Skin of body (tissue), 3 donors: ENCODE measurements at places on chromosomes 4 and X.
A peak's percentile ranks its signal among the peaks of the same experiment; 100 is the strongest.

DNA sequence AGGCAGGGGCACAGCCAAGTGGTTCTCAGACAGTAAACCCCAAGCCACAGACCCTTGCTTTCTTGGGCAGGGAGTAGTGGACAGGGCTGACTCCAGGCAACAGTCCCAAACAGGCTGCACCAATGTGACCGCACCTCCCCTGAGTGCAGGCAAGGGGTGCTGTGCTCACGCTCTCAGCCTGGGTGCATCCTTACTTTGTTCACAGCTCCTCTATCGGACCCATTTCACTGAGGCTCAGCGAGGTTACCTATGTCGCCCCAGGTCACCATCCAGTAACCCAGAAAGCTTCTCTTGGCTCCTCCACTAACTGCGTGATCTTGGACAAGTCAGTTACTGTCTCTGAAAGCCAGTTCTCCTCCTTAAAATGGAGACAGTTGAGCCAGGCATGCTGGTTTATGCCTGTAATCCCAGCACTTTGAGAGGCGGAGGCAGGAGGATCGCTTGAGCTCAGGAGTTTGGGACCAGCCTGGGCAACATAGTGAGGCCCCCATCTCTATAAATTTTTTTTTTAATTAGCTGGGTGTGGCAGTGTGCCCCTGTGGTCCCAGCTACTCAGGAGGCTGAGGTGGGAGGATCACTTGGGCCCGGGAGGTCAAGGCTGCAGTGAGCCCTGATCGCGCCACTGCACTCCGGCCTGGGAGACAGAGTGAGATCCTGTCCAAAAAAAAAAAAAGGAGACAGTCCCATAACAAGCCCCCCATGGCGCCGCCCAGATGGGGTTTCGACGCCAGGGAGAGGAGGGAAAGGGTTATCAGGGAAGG lies 823 bp upstream of the MAN2B2 start:
- no peak for DNase-seq

DNA sequence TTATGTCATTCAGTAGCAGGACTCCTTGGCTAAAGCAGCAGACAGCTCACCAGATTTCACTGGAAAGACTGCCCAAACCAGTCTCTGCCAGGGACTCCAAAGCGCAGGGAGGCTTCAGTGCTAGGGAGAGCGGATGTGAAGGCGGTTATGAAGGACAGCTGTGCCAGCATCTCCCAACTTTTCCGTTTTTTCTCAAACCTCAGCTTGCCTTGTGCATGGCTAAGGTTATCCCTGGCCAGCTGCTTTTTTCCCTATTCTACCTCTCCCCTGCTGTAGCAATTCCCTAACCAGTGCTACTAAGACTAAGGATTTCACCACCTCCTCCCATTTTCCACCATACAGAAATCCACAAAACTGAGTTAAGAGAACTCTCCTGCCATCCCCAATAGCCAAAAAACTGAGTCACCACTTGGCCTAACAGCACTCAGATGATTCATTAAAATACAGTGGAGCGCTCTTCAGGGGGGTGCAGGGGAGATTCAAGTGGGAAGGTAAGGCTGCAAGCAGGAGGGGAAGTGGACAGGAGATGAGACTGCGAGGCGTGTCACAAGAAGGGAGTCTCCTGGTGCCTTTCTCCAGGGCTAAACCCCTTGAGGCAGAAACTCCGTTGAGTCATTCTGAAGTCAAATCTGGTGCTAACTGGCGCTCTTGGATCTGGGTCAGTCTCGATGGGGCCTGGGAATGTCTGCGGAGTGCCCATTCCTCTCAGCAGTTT lies 90.7 kb downstream of the PALLD start:
- DNase-seq: peak; percentile 18

- DNase-seq: no peak
These were observed 113.2 kb upstream of the SPRY1 start for GRCh38 chr4:123283371-123283895.

GRCh38 chr4:168931215-168931650 lies 78.8 kb downstream of the CBR4 start:
- no peak for DNase-seq

DNA sequence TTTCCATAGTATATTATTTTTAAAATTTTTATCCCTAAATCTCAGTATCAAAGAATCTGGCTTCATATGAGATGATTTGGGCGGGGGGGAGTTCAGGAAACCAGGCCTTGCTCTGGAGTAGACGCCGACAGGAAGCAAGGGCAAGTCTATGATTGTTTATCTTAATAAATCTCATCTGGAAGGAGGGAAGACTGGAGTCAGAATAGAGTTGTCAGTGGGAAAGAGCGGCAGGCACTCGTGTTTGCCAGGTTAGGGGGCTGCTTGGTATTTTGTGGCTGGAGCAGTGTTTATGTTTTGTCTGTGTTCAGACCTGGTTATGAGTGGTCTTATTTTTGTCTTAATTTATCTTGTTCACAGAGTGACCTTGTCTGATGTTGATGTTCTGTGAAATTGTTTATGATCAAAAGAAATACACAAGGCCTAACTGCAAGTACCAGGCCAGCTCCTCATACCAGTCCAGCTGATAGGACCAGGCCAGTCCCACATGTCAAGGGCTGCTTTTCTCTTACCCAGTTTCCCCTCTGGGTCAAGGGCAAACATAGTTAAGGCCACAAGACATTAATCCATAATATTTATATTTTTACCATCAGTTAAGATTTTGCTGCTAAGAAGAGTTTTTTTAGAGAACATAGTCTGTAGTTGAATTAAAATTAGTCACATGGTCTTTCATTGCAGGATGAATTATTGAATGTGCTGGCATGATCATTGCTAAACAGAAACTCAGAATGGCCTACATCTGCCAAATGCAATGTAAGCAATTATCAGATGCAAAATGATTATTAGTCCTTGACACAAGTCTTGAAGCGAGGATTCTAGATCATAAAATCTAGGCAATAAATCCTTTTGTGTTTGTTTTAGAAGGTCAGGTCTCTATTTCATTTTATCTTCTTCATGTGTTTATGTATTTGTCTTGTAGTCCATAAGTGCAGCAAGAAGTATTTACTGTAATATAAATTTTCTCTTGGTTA lies 176.5 kb downstream of the GASK1B start:
- DNase-seq: peak; percentile 57

- peak; percentile 33 for DNase-seq
These were observed 575.9 kb downstream of the MID1IP1 start for GRCh38 chrX:39377157-39377556.

- DNase-seq: no peak
These were observed 131.2 kb upstream of the SMARCAD1 start for GRCh38 chr4:94076498-94076897.

DNA sequence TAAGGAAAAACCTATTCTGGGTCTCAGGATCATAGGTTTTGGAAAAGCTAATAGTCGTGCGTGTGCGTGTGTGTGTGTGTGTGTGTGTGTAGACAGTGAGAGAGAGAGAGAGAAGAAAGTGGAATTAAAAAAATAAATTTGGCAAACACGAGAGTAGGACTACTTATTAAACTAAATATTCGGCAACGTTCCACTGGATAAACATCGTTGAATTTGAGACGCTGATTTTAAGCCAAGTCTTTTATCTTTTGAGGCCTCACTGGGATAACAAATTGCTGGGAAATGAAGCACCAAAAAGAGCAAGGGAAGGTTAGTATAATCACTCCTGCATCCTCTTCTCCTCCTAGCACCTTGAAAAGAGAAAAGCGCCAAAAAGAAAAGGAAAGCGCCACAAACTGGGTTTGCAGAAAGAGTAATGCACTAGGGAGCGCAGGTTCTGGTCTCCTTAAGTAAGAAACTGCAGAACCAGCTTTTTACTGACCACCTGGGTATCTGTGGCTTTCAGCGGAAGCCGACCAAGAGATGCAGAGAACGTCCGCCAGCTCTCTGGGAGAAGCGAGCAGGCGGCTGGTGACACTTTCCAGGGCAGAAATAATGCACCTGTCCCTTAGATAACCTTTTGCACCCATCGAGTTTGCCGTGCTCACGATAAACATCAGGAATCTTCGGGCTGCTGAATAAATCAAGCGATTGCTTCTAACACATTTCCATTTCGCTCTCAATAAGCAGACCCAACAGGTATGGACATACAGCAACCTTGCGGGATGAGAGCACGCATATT lies 3.4 kb downstream of the ATOH1 start:
- DNase-seq: no peak
